ENCODE measurements at places on chromosomes 3 and 15. TPM values are rescaled to one million over a fixed set of nuclear protein-coding genes. Genes with fewer than 3 reads are reported as not detected.

DNA sequence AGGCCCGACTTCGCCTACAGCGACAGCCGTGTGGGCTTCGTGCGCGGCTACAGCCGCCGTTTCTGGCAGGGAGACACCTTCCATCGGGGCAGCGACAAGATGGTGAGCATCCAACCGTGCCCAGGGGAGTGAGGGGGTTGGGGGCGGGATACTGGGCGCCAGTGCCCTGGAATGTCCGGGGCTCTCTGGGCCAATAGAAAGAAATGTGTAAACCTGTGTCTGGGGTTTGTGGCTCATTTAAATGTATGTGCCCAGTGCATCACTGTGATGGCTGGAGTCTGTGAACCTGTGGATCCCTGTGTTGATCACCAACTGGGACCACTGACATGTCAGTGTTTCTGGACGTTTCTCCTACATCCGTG lies 423 bp downstream of the CHAC1 start:
- peaks cover 31% of the 10 kb centered on the region for H3K4me1 ChIP-seq
- no peak for DNase-seq
- peak overlapping the region; percentile 87 for H3K4me3 ChIP-seq

- H3K27me3 ChIP-seq = no peaks in the 10 kb centered on the region
- peaks cover 57% of the 10 kb centered on the region for H3K36me3 ChIP-seq
- H3K27ac ChIP-seq = no peak overlapping the region
- no peak for DNase-seq
- no peaks in the 10 kb centered on the region for H3K4me1 ChIP-seq
Observed at GRCh38 chr3:16300307-16300706, 35.3 kb downstream of the OXNAD1 start.

- H3K27me3 ChIP-seq = no peaks in the 10 kb centered on the region
- no peak for DNase-seq
- H3K4me1 ChIP-seq = peaks cover 23% of the 10 kb centered on the region
- peak overlapping the region; percentile 65 for H3K27ac ChIP-seq
Observed at GRCh38 chr3:71511037-71511436, 72.5 kb downstream of the FOXP1 start.

- peaks cover 18% of the 10 kb centered on the region for H3K36me3 ChIP-seq
- no peak for DNase-seq
- H3K27ac ChIP-seq = peak overlapping the region; percentile 13
- peaks cover 11% of the 10 kb centered on the region for H3K4me1 ChIP-seq
Observed at GRCh38 chr3:48187579-48188265, 495 bp downstream of the CDC25A start.

- peak; percentile 35 for DNase-seq
- no peaks in the 10 kb centered on the region for H3K36me3 ChIP-seq
- H3K27ac ChIP-seq = no peak overlapping the region
- no peaks in the 10 kb centered on the region for H3K4me1 ChIP-seq
Observed at GRCh38 chr3:128559486-128560225, 66.7 kb upstream of the GATA2 start.

DNA sequence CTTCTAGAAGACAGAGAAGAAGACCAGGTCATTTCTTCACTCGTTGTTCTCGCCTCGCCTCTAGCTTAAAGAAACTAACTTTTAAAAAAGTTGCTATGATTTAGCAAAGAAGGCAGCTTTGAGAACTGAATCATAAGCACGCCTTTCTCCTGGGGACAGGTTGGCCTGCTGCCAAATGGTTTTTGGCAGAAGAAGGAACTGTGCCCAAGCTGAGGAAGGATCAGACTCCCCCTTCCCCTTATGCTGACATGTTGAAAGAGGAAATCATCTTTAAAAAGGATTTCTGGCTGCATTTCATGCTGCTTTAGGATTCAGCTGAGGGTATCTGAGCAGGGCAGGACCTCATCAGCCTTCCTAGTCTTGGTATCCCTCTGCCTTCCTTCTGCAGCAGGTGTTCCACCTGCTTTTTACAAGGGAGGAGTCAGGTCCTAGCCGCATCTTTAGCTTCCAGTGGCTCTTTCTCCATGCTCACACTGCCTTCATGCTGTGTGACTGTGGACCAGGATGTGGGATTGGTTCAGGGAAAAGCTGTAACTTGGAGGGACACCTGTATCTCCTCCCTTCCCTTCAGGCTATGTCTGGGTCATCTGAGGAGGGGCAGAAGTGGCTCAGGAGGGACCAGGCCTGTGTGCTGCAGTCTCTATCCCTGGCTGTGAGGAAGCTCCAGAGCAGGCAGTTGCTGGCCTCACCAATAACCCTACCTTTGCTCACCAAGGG lies 34.1 kb upstream of the HACD2 start:
- peak overlapping the region; percentile 60 for H3K4me3 ChIP-seq
- peak overlapping the region; percentile 40 for H3K27ac ChIP-seq
- peak; percentile 88 for DNase-seq
- no peaks in the 10 kb centered on the region for H3K27me3 ChIP-seq

DNA sequence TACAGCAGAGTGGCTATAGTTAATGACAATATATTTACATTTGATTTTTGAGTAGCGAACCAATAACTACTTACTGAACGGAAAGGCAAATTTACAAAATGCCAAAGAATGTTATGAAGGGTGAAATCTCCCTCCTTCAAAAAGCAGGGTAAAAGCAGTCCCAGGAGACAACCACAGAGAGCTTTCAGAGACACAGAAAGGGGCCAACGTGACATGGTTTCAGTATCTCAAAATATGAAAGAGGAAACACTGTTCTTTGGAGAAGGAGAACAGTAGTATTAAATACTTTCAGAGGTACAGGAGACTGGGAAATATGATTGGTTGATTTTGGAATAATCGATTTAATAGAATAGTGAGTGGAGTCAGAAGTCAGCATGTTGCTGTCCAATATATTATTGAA lies 52.3 kb upstream of the ROBO1 start:
- no peaks in the 10 kb centered on the region for H3K36me3 ChIP-seq
- H3K4me3 ChIP-seq = no peak overlapping the region
- no peaks in the 10 kb centered on the region for H3K4me1 ChIP-seq
- H3K27ac ChIP-seq = no peak overlapping the region
- no peaks in the 10 kb centered on the region for H3K27me3 ChIP-seq
- DNase-seq = no peak

GRCh38 chr3:120114981-120115380 lies 20.7 kb upstream of the GSK3B start:
- H3K4me3 ChIP-seq = no peak overlapping the region
- no peaks in the 10 kb centered on the region for H3K36me3 ChIP-seq
- H3K4me1 ChIP-seq = peaks cover 51% of the 10 kb centered on the region
- DNase-seq = no peak
- H3K27me3 ChIP-seq = no peaks in the 10 kb centered on the region

DNA sequence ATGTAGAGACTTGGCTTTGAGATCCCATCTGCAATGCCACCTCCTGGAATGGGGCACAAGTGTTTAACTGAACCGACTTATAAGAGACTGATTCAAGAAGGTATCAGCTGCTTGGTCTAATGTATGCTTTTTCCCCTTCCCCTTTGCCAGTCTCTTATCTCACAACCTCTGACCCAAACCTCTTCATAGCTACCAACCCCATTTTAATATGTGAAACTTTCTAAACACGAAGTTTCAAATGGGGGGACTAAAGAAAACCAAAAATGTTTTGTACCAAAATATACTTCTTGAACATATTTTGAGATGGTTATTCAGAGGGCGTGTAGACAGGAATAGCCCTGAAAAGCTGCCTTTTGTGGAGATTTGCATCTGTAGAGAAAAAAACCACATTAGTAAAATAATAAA lies 73.1 kb downstream of the OXSM start:
- no peak overlapping the region for H3K4me3 ChIP-seq
- no peak for DNase-seq
- no peaks in the 10 kb centered on the region for H3K36me3 ChIP-seq
- no peak overlapping the region for H3K27ac ChIP-seq
- no peaks in the 10 kb centered on the region for H3K27me3 ChIP-seq

DNA sequence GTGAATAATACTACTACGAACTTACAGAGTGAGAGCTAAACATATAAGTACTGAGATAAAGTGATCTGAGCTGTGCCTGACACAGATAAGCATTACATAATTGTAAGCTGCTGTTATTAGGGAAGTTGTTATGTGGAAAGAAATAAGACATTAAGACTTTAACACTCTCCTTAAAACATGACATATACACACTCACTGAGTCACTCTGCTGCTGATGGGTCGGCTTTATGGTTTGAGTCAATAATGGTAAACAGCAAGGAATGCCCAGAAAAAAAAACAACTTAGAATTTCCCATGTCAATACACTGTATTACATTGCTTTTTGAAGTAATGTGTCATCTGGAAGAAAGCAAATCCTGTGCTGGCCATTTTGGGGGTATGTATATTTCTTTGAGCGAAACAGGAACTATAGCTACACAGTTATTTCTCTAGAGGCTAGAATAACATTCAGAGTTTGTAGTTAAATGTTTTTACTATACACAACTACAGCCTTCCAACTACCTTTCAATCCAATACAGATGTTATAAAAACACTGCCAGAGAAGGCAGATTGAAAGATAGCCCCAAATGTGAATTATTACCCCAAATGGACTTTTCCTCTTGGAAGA lies 22.8 kb upstream of the SPRED1 start:
- H3K4me1 ChIP-seq = peaks cover 6% of the 10 kb centered on the region
- H3K27me3 ChIP-seq = no peaks in the 10 kb centered on the region
- no peaks in the 10 kb centered on the region for H3K36me3 ChIP-seq
- no peak overlapping the region for H3K4me3 ChIP-seq
- H3K27ac ChIP-seq = no peak overlapping the region

- no peaks in the 10 kb centered on the region for H3K27me3 ChIP-seq
- no peak overlapping the region for H3K4me3 ChIP-seq
- no peak for DNase-seq
- H3K4me1 ChIP-seq = no peaks in the 10 kb centered on the region
- H3K36me3 ChIP-seq = no peaks in the 10 kb centered on the region
Observed at GRCh38 chr15:34642247-34642646, 58.8 kb upstream of the GOLGA8B start.

- H3K27ac ChIP-seq = no peak overlapping the region
- peaks cover 30% of the 10 kb centered on the region for H3K4me1 ChIP-seq
- H3K36me3 ChIP-seq = peaks cover 4% of the 10 kb centered on the region
- H3K4me3 ChIP-seq = no peak overlapping the region
Observed at GRCh38 chr3:27556887-27557286, 72.7 kb upstream of the SLC4A7 start.

- H3K4me3 ChIP-seq = no peak overlapping the region
- peaks cover 13% of the 10 kb centered on the region for H3K4me1 ChIP-seq
- no peak overlapping the region for H3K27ac ChIP-seq
- H3K27me3 ChIP-seq = no peaks in the 10 kb centered on the region
Observed at GRCh38 chr15:41832875-41833274, 5.0 kb downstream of the JMJD7 start.

- H3K27ac ChIP-seq = no peak overlapping the region
- peaks cover 15% of the 10 kb centered on the region for H3K36me3 ChIP-seq
- no peak for DNase-seq
Observed at GRCh38 chr3:120604784-120605183, 8.6 kb downstream of the NDUFB4 start.

GRCh38 chr3:26090589-26090988 lies 300.7 kb downstream of the OXSM start:
- no peak for DNase-seq
- H3K27ac ChIP-seq = no peak overlapping the region
- no peak overlapping the region for H3K4me3 ChIP-seq

DNA sequence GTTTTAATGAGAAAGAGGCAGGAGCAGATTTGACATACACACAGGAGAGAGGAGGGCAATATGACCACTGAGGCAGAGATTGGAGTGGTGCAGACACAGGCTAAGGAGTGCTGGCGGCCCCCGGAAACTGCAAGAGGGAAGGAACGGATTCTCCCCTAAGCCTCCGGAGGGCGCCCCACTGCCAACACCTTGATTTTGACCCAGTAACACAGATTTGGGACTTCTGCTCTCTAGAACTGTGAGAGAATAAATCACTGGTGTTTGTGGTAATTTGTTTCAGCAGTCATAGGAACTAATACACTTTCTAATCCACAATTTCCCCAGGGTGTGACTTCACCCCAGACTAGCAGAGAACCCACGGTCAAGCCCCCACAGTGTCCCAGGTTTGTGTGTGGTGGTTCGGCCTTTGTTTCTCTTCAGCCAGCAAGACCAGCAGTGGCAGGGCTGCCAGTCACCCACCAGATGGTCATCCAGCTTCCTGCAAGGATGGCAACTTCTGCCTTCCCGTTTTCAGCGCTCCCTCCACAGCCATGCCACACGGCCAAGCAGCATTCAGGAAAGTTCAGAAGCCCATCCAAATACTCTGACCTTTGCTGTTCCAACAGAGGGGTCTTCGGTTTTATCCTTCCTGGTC lies 23.6 kb upstream of the TSPAN3 start:
- H3K4me3 ChIP-seq = no peak overlapping the region
- no peaks in the 10 kb centered on the region for H3K27me3 ChIP-seq
- no peak overlapping the region for H3K27ac ChIP-seq
- peaks cover 7% of the 10 kb centered on the region for H3K4me1 ChIP-seq

GRCh38 chr15:71116366-71116765 lies 1.1 kb downstream of the THSD4 start:
- peaks cover 31% of the 10 kb centered on the region for H3K4me1 ChIP-seq
- H3K27ac ChIP-seq = peak overlapping the region; percentile 40
- peaks cover 5% of the 10 kb centered on the region for H3K36me3 ChIP-seq
- peak overlapping the region; percentile 65 for H3K4me3 ChIP-seq
- no peaks in the 10 kb centered on the region for H3K27me3 ChIP-seq
- DNase-seq = peak; percentile 34

GRCh38 chr3:160134454-160134853 lies 90.8 kb upstream of the C3orf80 start:
- no peak overlapping the region for H3K27ac ChIP-seq
- peak; percentile 24 for DNase-seq
- peaks cover 29% of the 10 kb centered on the region for H3K4me1 ChIP-seq

GRCh38 chr15:101180620-101181307 lies 71.1 kb downstream of the CHSY1 start:
- H3K27me3 ChIP-seq = no peaks in the 10 kb centered on the region
- H3K4me3 ChIP-seq = no peak overlapping the region
- no peak overlapping the region for H3K27ac ChIP-seq
- no peak for DNase-seq
- H3K36me3 ChIP-seq = peaks cover 20% of the 10 kb centered on the region

DNA sequence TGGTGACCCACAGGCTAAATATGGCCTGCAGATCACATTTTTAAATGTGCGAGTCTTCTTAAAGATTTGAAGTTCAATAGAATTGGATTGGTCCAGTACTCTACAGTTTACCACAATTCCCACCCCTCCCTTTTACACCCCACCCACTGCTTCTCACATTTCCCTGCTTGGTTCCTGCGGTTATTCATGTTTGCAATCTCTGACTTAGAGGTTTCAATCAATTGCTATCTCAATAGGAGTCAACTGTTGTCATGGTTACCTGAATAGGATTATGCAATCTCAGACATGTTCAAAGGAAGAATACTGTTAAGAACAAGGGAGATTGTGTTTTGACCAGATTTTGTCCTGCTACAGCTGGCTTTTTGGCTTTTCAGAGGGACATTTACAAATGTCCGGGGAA lies 4.9 kb upstream of the C3orf49 start:
- DNase-seq = no peak
- H3K36me3 ChIP-seq = no peaks in the 10 kb centered on the region
- no peak overlapping the region for H3K27ac ChIP-seq
- no peak overlapping the region for H3K4me3 ChIP-seq
- no peaks in the 10 kb centered on the region for H3K27me3 ChIP-seq
- peaks cover 14% of the 10 kb centered on the region for H3K4me1 ChIP-seq

The MME gene
- total RNA-seq = 37.0 TPM

The SAMMSON gene
- not detected for total RNA-seq

The NCEH1 gene
- 28.8 TPM for total RNA-seq

The DUOXA1 gene
- 1.3 TPM for total RNA-seq

The COL6A6 gene
- not detected for total RNA-seq

The ABHD10 gene
- total RNA-seq = 26.0 TPM

The EIF4A2 gene
- total RNA-seq = 183 TPM

The BLM gene
- total RNA-seq = 2.8 TPM

The UROC1 gene
- not detected for total RNA-seq

The CD96 gene
- total RNA-seq = not detected

The RLBP1 gene
- total RNA-seq = not detected

The GPR149 gene
- total RNA-seq = not detected

Measured in MCF 10A (cell line).